Stimulated activated CD8-positive, alpha-beta memory T cell treated with anti-CD3 and anti-CD28 coated beads, Interleukin-4, amount 100 ng/mL, for 48 hours (primary cell): ENCODE measurements at places on chromosomes 11 and 22.

GRCh38 chr22:40638261-40638660, 1.7 kb upstream of the MRTFA start:
- DNase-seq: peak; percentile 20

- DNase-seq: no peak
These were observed 16.1 kb downstream of the MICALL1 start for GRCh38 chr22:37922191-37922590.

- DNase-seq: no peak
These were observed 56.1 kb upstream of the CRTAM start for GRCh38 chr11:122782222-122782621.

DNA sequence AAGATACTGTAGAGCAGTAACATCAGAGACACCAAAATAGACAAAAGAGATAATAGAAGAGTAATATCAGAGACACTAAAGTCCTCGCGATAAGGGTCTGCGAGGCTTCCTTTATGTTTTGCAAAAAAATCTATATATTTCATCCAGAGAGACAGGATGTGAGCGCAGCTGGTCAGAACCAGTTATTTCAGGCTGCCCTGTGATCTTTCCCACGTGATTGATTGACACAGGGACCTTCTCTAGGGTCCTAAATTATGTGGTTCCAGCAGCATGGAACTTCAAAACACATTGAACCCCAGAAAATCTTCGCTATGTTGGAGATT, 118.0 kb downstream of the KCNQ1 start:
- no peak for DNase-seq

DNA sequence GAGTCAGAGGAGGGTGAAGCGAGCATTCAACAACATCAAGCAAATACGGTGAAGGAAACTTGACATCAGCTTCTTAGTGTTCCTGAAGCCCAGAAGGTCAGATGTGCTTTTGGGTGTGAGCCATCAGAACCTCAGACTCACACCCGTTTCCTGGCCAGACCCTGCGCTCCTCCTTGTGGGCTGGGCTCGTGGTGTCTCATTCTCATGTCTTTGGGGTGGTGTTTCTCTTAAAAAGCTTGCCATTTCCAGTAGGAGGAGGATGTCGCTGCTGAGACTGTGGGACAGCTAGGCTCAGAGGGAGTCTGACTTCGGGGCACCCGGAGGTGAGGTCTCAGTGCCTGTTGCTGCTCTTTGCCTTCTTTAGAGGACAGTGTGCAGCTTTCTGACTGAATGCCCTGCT, 24.2 kb downstream of the PPFIBP2 start:
- DNase-seq: peak; percentile 36

GRCh38 chr11:16924826-16925560, 89.2 kb downstream of the PLEKHA7 start:
- DNase-seq: no peak

DNA sequence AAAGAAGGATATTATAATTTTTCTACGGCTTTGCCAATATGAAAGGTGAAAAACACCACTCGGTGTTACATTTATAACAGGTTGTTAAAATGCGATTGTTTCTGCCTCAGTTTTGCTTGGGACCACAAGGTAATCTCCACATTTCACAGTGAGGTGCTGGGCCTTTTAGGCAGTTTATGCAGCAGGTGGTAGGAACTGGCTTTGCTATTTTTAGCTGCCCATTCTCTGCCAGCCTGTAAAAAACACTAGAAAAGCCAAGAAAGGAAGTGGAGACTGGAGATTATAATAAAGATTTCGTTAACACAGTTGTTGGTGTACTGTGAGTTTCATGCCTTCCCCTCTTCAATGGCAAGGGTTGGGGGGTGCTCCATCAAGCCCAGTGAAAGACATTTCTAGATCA, 8.0 kb upstream of the MRPL16 start:
- DNase-seq: no peak

DNA sequence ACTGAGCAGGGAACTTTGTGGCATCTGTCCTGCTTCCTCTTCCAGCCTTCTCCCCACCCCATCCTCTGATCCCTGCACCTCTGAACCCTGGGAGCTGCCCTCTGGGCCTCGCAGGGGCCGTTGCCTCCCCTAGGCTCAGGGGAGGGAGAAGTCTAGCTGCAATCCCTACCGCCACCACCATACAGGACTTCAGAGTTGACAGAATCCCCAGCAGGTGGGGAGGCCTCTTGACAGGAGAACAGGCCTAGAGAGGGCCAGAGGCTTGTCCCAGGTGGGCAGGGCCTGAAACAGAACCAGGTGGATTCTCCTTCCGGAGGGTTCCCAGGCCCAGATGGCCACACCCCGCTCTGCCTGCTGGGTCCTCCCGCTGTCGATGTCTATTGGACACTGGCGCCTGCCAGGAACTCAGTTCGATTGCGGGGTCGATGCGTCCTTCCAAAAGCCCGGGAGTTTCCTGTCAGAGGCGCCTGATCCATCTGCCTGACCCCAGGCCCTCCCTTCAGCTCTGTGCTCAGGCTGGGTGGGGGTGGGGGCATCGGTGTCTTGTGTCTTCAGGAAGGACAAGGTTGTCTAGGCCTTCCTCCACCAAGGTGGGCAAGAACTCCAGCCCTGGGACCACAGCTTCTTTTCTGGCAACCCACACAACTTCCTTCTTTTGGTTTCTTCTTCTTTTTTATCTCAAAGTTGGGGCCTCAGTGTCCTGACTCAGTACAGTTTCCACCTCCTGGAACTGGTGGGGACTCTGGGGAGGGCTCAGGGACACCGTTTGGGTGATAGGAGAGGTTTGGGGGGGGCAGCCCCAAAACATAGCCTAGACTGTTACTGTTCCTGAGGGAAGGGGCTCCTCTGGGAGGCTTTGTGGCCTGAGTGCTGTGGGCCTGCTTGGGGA, 6.4 kb downstream of the STARD10 start:
- peak; percentile 33 for DNase-seq

DNA sequence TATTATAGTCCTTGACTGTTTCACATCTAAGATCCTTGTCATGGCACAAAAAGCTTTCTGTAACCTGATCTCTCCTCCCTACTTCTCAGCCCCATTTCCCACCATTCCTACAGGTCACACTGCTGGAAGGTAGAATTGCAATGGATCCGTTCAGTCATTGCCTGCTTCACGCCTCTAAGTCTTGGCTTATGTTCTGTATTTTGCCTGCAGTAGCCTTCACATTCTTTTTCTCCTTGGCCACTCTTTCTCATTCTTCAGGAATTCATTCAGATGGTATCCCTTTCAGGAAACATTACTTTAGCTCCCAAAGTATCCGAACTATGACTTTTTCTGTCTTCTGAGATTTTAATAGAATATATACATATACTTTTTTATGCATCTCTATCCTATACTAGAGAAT, 731.5 kb downstream of the NTM start:
- no peak for DNase-seq
